ENCODE measurements at places on chromosomes 5 and 9. TPM values are rescaled to one million over a fixed set of nuclear protein-coding genes. Genes with fewer than 3 reads are reported as not detected.

GRCh38 chr5:151127926-151128325 is 29.7 kb downstream of the ANXA6 start:
- H3K36me3 ChIP-seq: peaks cover 80% of the 10 kb centered on the region
- H3K27ac ChIP-seq: no peak overlapping the region
- no peaks in the 10 kb centered on the region for H3K27me3 ChIP-seq
- H3K4me1 ChIP-seq: peaks cover 7% of the 10 kb centered on the region
- DNase-seq: no peak

Gene OR1J2
- not detected for total RNA-seq

DNA sequence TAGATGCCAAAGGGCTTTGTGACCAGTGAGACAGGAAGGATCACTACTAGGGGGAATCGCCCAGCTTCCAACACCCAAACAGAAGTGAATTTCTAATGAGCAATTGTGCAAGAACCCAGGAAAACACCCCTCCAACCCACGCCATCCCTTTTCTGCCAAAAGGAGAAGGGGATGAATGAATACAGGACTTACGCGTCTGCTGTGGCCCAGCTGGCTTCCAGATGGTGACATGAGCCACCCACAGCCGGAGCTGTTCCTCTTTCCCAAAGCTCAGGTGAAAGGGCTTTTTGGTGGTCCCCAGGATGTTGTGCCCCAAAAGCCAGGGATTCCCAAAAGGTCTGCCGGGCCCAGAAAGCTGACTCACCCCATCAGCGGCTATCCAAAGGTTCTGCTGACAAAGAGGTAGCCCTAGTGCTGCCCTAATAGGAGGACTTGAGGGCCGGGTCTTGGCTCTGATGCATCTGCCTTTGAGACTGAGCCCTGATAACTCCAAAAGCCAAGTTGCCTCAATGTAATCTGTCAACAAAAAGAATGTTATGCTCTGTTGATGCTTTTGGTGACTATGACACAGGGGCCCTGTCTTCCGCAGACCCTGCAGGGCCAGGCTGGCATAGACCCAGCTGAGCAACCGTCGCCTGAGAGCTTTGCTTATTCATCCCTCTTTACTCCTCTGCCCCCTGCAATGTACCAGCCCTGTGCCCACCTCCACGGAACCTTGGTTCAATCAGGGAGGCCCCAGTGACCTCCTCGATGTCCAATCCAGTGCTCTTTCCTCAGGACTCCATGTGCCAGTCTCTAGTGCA is 14.5 kb downstream of the GSN start:
- H3K27ac ChIP-seq: peak overlapping the region; percentile 62
- no peak overlapping the region for H3K4me3 ChIP-seq
- no peaks in the 10 kb centered on the region for H3K36me3 ChIP-seq
- no peak for DNase-seq

Gene ITGA2
- 0.61 TPM for total RNA-seq

DNA sequence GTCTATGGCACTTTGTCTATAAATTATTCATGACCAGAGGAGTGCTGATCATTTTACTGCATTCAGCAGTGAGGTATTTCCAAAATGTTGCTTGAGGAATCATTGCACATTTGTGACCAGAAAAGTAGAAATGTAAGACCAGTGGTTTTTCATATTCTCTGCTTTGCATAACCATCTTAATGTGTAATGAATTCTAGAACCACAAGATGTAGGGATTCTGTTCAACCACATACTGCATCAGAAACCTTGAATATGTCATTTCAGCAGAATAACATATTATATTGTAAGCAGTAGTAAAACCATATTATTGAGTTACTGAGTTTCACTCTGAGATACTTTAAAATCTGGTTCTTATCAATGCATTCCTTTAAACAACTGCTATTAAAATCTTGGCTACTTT is 1243.4 kb downstream of the MAT2B start:
- H3K27me3 ChIP-seq: peaks cover 4% of the 10 kb centered on the region
- H3K27ac ChIP-seq: no peak overlapping the region
- no peaks in the 10 kb centered on the region for H3K36me3 ChIP-seq
- no peak overlapping the region for H3K4me3 ChIP-seq

Gene C8G
- total RNA-seq: 25.1 TPM

DNA sequence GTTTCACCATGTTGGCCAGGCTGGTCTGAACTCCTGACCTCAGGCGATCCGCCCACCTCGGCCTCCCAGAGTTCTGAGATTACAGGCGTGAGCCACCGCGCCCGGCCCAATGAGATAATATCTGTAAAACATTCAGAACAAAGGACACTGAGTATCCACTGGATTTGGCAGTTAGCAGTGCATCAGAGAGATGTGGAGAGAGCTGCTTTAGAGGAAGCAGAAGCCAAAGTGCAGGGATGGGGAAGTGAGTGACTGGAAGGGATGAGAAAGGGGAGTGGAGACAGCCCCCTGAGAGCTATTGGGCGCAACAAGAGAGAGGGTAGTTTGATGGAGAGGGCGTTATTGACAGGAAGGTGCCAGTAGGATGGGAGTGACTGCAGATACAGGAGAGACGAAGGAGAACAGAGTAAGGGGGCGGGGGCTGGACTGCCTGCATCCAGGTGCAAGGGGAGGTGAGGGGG is 157.5 kb upstream of the SHB start:
- no peak overlapping the region for H3K4me3 ChIP-seq
- H3K27me3 ChIP-seq: no peaks in the 10 kb centered on the region
- no peaks in the 10 kb centered on the region for H3K36me3 ChIP-seq
- DNase-seq: peak; percentile 24

DNA sequence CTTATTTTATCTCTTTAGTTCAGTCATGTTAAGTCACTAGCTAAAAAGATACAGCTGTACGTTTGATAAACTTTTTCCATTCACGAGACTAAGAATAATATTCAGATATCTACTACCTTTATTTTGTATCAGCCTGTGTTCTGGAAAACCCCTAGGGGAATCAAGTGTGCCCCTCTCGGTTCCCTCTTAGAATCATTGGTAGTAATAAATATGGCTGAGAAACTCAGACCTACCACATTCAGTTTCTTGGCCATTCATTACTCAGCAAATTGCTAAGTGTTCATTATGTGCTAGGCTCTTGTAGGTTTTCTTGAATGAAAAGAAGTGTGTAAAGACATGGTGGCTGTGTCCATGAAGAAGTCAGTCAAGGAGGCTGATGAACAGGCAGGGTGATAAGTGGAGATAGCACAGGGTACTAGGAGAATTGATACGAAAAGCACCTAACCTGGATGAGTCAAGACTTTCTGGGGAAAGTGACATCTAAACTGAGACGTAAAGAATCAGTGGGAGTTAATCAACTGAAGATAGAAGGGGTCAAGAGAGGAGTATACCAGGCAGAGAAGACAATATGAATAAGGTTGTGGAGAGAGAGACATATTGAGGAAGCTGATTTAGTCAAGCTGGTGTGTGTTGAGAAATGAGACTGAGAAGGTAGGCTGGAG is 86.2 kb downstream of the CSNK1G3 start:
- H3K4me3 ChIP-seq: no peak overlapping the region
- peaks cover 9% of the 10 kb centered on the region for H3K36me3 ChIP-seq
- H3K27me3 ChIP-seq: no peaks in the 10 kb centered on the region
- no peak overlapping the region for H3K27ac ChIP-seq
- H3K4me1 ChIP-seq: no peaks in the 10 kb centered on the region
- no peak for DNase-seq

Gene FOXI1
- not detected for total RNA-seq

- no peak overlapping the region for H3K27ac ChIP-seq
- DNase-seq: no peak
- no peak overlapping the region for H3K4me3 ChIP-seq
- H3K36me3 ChIP-seq: no peaks in the 10 kb centered on the region
Measured at GRCh38 chr5:128736553-128736952, 198.5 kb upstream of the FBN2 start.

- H3K27me3 ChIP-seq: no peaks in the 10 kb centered on the region
- peak within 1 kb of the TSS; percentile 74 for H3K27ac ChIP-seq
- DNase-seq: no peak
- no peaks in the 10 kb centered on the region for H3K36me3 ChIP-seq
- H3K4me3 ChIP-seq: peak within 1 kb of the TSS; percentile 76
- H3K4me1 ChIP-seq: peaks cover 15% of the 10 kb centered on the region
Measured at GRCh38 chr9:21993893-21994555, at the start of gene CDKN2A. TSS of gene CDKN2A (minus strand) at chr9:21994392.

Gene SHC3
- 0.08 TPM for total RNA-seq

Gene IFNA21
- total RNA-seq: not detected

Gene CTXN3
- not detected for total RNA-seq

DNA sequence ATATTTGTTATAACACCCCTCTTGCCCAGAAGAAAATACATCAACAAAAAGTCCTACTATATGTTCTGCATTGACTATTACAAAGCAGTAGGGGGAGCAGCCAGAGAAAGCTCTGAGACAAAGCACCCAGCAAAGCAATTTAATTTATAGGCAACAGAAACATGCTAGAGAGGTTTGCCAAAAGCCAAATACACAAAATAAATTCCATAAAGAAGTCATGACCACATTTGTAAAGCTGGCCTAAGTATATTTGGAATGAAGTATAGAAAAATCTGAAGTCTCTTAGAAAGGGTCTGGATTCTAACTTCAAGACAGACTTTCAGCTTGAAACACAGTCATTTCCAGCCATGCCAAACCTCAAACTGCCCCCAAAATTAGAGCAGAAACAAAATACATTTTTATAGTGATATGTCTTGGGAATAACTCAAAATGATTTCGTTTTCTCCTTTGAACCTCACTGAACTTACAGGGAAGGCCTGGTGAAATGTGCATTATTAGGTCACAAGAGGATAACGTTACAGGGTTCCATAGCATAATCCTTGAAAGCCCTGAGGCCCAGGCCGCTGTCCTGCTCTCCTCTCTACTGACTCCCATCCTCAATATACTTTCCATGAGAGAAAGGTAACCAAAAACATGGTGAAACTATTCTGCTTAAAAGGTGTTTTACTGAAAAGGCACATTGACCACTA is 451.8 kb downstream of the RAB3C start:
- no peak overlapping the region for H3K27ac ChIP-seq
- no peaks in the 10 kb centered on the region for H3K27me3 ChIP-seq
- no peak for DNase-seq

GRCh38 chr5:179185941-179186411 is 125.8 kb downstream of the ZNF354C start:
- H3K27me3 ChIP-seq: no peaks in the 10 kb centered on the region
- no peaks in the 10 kb centered on the region for H3K36me3 ChIP-seq
- no peak overlapping the region for H3K4me3 ChIP-seq
- no peak overlapping the region for H3K27ac ChIP-seq
- H3K4me1 ChIP-seq: no peaks in the 10 kb centered on the region

- no peaks in the 10 kb centered on the region for H3K27me3 ChIP-seq
- peaks cover 11% of the 10 kb centered on the region for H3K4me1 ChIP-seq
- H3K36me3 ChIP-seq: no peaks in the 10 kb centered on the region
Measured at GRCh38 chr9:112894699-112895098, 4.0 kb upstream of the SLC46A2 start.

DNA sequence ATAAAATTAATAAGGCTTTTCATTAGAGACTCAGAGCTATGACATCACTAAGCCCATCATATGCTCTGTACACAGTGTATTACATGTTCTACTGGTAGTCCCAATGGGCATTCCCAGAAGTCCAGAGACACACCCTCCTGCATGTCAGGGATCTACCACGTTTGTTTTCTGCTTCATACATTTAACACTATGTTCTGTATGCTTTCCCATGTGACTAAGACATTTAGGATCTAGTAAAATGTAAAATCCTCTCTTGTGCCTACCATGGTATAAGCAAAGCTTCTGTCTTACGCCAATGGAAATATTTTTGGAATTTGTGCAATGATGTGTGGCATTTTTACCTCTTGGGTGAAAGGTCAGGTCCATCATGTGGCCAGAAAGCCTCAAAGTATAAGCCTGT is 192.4 kb downstream of the ADAMTSL1 start:
- no peaks in the 10 kb centered on the region for H3K36me3 ChIP-seq
- no peaks in the 10 kb centered on the region for H3K27me3 ChIP-seq
- H3K4me3 ChIP-seq: no peak overlapping the region
- peaks cover 5% of the 10 kb centered on the region for H3K4me1 ChIP-seq
- DNase-seq: no peak
- H3K27ac ChIP-seq: no peak overlapping the region

DNA sequence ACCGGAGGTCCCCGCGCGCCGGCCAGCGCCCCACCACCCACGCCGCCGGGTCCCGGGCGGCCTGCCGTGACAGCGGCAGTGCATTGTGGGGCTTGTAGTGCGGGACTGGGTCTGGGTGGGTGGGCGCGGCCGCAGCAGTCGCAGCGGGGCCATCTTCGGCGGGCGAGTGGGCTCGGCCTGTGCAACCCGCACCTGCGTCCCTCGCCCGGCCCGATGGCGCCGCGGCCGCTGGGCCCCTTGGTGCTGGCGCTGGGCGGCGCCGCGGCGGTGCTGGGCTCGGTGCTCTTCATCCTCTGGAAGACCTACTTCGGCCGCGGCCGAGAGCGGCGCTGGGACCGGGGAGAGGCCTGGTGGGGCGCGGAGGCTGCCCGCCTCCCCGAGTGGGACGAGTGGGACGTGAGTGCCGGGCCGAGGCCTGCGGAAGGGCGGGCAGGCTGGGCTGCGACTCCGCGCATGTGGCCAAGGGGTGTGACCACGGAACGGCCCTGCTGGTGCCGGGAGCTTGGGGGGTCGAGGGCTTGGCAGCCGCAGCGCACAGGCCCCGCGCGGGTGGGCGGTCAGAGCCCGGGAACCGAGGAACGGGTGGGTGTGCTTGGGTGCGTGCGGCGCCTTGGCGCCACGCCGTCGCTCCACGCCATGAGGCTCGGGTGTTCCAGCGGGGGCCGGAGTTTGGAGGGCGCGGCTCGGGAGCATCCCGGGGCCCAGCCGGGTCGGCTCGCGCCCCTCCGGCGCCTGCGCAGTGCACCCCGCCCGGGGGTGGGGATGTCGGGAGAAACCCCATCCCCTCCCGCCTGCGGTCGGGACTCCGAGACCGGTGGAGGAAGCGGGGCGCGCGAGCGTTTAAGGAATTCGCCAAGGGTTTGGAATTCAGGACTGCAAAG is at the start of gene ARL10:
Gene ARL10 (plus strand): TSS at position 137 of the 881 bp plus-strand sequence. CDS start 77 bp downstream, at position 214.
- H3K4me1 ChIP-seq: peaks cover 6% of the 10 kb centered on the region
- H3K27ac ChIP-seq: no peak within 1 kb of the TSS
- peak within 1 kb of the TSS; percentile 80 for H3K4me3 ChIP-seq
- H3K36me3 ChIP-seq: no peaks in the 10 kb centered on the region

DNA sequence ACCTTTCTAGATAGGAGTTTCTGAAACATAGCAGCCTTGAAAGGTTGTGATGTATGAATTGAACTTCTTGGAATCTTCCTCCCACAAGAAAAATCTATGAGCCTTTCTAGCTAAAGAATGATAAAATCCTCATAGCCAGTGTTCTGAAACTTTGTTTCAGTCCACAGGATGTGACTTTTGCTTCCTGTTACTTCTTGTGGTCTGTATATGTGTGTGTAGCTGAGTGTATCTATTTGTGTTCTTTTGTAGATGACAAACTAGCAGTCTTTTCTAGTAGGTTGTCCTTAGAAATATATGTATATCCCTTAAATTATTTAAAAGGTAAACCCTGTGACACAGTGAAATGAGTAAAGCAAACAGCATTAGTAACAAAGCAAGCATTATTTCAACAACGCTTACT is 188.8 kb downstream of the MRPS30 start:
- H3K27ac ChIP-seq: no peak overlapping the region
- no peaks in the 10 kb centered on the region for H3K27me3 ChIP-seq
- no peak overlapping the region for H3K4me3 ChIP-seq
- H3K36me3 ChIP-seq: no peaks in the 10 kb centered on the region
- no peak for DNase-seq

Gene SHISAL2B
- not detected for total RNA-seq

GRCh38 chr5:26893078-26893477 is 145.3 kb downstream of the CDH9 start:
- DNase-seq: no peak
- no peaks in the 10 kb centered on the region for H3K4me1 ChIP-seq
- H3K4me3 ChIP-seq: no peak overlapping the region
- H3K27ac ChIP-seq: no peak overlapping the region
- H3K36me3 ChIP-seq: no peaks in the 10 kb centered on the region

- H3K4me3 ChIP-seq: no peak overlapping the region
- peaks cover 3% of the 10 kb centered on the region for H3K4me1 ChIP-seq
Measured at GRCh38 chr9:83583151-83584014, 39.6 kb upstream of the IDNK start.
